ENCODE measurements at places on chromosomes 2 and 18. TPM values are rescaled to one million over a fixed set of nuclear protein-coding genes. Genes with fewer than 3 reads are reported as not detected.

Gene SLC8A1
- 990 TPM for total RNA-seq

Gene ATG9A
- total RNA-seq, result 78.2 TPM

Gene SH3RF3
- 7.9 TPM for total RNA-seq

Gene SULT1C2
- total RNA-seq, result 1.9 TPM

Gene SPEG
- total RNA-seq, result 145 TPM

Gene RTTN
- total RNA-seq, result 10.6 TPM

Gene SEPTIN2
- 187 TPM for total RNA-seq
